T-helper 1 cell (primary cell): ENCODE measurements at places on chromosomes 3 and 15.

- no peak for DNase-seq
These were observed 607 bp upstream of the GHSR start for GRCh38 chr3:172448661-172449465.

GRCh38 chr15:90794538-90794937 is 73.8 kb upstream of the FURIN start:
- no peak for DNase-seq

DNA sequence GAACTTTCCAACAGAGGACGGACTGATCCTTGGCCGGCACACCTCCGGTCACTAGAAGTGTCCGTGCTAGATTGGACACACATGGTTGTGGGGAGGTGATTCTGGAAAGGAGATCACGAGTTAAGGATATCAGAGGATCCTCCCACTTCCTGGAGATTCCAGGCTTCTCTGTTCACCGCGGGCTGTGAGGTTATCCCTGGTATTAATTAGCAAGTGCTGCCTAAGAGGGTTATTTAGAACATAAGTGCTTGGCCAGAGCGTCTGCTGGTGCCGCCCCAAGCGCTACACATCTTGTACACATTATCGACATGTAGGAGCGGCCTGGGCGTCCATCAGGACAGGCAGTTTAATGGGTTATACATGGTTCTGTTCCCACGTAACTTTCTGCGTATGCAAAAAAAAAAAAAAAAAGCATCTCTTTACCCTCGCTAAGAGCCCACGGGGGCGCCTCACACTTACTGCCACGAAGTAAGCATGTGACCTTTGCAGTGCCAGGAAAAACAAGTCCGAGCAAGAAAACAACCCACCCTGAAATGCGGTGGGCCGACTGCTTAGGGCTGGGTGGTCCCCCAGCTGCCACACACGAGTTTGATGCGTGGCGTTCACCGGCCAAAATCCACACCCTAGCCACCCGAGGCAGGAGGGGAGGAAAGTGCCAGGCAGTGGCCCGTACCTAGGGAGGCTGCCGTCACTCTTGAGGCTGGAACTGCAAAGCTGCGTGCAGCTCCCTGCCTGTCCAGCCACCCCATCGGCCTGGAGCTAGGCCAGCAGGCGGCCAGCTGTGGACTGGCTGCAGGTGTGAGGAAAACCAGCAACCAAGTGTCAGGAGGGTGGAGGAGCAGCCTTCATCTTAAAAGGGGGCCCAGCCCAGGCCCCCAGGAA is 78.0 kb downstream of the CPN2 start:
- DNase-seq = no peak

DNA sequence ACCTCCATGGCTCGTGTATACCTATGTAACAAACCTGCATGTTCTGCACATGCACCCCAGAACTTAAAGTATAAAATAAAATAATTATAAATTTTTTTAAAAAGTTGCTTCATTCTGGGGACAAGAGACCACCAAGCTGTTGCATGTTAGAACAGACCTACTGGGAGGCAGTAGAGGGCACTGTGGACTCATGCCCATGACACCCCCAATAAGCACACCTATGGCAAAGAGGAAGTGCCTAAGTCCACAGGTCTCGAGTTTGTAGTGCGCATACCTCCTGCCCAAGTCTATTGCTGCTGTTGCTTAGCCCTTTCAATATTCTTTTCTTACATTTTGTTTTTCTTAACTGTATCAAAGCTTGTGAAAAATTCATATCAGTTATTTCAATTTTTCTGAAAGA is 267.9 kb upstream of the THBS1 start:
- DNase-seq = no peak
